ENCODE measurements at places on chromosomes 4 and X. TPM values are rescaled to one million over a fixed set of nuclear protein-coding genes. Genes with fewer than 3 reads are reported as not detected.

DNA sequence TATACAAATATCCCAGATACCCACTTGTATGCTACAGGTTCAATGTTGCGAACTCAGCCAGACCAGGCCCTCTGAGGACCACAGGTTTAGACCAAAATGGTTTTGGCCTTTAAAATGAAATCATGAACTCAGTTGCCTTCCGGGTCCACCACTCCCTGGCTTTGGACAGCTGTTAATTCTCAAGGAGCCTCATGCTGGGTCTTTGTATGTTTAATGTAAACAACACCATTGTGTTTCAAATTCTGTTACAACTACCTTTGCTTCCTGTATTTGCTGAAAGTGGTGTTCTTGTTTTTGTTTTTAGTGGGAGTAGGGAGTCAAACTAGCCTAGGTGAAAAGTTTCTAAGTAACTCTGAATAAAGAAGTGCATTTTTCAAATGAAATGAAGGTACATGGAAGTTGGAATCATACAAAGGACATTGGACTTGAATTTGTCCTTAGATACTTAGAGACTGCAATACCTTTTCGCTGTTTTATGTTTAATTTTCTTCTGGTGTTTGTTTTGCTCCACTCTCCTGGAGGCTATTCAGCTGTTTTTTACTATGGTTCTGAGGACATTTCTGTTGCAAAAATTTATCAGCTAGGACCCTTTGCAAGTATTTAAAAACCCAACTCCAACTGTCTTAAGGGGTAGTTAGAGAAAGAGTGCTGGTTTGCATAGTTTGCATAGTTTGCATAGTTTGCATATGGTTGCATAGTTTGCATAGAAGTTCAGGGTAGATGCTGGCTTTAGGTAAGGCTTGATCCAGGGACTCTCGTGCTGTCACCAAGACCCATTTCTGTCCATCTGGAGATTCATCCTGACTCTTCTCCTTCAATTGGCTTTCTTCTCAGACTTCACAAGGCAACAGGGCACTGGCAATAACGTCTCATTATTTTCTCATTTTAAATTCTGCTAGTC, 70.1 kb downstream of the MID1IP1 start:
- ATAC-seq = no peak

The LUZP4 gene
- total RNA-seq = not detected

The RNF128 gene
- total RNA-seq = 0.44 TPM

The STOX2 gene
- 21.8 TPM for total RNA-seq

DNA sequence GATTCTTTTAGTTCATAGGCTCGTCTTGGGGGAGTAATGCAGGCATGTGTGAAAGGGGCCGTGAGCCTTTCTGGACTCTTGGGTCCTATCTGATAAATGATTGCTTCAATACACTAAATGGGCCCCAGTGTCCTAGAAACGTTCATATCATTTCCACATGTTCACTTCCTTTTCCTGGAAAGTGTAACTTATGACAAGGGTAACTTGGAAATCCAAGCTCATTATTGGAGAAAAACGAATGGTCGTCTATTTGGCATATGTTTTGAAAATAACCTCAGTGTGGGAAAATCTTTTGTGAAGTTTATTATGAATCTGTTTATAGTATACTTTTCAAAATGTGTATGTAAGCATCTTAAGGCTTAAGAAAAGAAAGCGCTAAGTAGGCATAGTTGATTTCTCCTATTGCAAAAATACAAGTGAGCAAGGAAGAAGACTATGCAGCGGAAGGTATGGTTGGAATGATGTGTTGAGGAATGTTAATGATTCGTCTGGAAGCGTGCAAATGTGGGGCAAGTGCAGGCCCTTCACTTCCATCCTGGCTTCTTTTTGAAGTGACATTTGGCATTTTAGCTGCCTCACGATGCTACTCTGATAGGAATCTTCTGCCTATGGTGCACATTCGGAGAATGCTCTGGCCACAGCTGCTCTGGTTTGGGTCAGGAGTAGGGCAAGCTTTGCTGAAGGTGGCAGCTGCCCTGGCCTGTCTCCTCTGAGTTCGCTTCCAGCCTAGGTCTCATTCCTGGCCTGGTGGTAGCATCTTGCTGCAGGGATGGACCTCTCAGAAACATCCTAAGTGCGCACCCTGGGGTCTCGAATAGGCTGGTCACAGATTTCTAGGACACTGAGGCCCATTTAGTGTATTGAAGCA, 49.5 kb upstream of the STOX2 start:
- ATAC-seq = no peak

DNA sequence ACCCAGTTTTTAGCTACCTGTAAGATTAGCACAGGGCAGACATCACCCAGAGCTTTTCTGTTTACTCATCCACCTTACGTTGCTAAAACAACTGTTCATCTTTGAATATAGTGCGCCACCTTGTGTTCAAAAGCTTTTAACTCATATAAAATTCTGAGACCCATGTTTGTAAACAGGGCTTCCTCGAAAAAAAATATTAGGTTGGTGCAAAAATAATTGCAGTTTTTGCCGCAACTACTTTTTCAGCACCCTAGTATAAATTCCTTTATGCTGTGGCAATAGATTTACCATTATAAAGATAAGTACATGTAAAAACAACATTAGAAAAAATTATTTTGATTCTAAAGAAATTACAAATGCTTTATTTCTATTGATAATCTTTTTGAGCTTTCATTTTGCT, 147.9 kb downstream of the LRBA start:
- ATAC-seq = peak; percentile 79

- peak; percentile 69 for ATAC-seq
Observed at GRCh38 chrX:78619834-78620233, 39.3 kb downstream of the RTL3 start.

The LPAR4 gene
- total RNA-seq = 0.32 TPM

- no peak for ATAC-seq
Observed at GRCh38 chrX:18917831-18918230, 66.1 kb downstream of the PHKA2 start.

The HTN1 gene
- not detected for total RNA-seq

DNA sequence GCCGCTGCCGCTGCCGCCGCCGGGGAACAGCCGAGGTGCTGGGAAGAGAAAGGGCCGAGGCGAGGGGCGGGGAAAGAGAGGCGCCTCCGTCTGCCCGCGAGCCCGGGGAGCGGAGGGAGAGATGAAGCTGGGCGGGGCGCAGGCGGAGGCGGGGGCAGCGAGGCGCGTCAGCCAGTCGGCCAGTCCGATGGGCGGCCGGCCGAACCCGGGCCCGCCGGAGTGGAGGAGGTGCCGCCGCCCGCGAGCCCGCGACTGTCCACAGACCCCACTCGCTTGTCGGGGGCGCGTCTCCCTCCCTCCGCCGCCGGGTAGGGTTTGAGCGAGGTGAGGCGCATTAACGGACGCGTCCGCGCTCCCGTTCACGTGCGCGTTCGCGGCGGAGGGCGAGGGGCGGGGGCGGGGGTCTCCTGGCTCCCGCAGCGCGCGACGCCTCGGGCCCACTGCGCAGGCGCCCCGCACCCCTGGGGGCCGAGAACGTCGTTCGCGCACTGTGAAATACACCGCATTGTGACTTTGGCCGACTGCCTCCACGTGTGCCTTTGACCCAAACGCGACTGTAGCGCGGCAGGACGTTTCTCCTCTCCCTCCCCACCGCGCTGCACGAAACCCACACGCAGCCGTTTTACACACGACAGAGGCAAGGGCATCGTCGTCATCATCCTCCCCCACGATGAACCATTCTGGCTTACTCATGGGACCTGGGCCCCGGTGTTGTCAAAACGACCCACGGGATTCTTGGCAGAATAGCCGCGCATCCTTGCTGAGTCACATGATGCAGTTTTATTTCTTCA, at the start of gene NUDT11:
NUDT11 (minus strand) TSS at position 92 of the 791 bp plus-strand sequence. CDS start 148 bp downstream, outside the sequence.
- ATAC-seq = peak; percentile 91

The CPEB2 gene
- total RNA-seq = 14.2 TPM

The CYTL1 gene
- not detected for total RNA-seq

DNA sequence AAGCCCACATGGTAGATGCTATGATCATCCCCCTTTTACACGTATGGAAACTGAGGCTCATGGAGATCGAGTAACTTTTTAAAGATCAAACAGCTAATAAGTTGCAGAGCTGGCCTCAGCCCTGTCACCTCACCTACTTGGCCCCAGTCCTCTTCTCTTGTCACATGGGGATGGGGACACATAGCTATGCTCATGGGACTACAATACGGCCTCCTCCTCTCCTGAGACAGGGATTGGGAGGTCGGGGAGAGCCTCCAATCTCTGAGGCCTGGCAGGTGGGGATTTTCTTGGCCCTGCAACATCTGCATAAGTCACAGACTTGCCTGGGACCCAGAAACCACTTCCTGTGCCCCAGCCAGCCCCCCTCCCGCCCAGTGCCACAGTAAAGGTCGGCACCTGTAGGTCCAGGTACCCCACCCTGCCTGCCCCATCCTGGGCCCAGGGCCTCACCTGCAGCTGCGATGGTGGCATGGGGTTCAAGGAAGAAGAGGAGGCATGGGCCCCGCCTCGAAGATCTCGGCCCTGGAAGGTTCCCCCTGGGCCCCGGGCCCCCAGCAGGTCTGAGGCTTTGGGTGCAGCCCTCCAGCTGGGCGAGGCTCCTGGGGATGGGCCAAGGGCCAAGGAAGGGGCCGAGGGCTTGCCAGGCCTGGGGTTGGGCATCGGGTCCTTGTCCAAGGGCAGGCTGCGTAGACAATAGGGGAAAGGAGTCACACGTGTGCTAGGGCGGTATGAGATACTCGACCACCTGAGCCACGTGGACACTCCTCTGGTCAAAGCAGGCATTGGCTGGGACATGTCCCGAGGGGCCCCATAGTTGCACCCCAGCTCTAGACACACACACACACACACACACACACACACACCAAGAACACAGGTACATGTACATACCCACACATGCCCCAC, 6.4 kb downstream of the FOXP3 start:
- no peak for ATAC-seq

The PABPC1L2A gene
- 0.81 TPM for total RNA-seq

GRCh38 chrX:12921886-12922598, 15.6 kb downstream of the TLR8 start:
- ATAC-seq = no peak

DNA sequence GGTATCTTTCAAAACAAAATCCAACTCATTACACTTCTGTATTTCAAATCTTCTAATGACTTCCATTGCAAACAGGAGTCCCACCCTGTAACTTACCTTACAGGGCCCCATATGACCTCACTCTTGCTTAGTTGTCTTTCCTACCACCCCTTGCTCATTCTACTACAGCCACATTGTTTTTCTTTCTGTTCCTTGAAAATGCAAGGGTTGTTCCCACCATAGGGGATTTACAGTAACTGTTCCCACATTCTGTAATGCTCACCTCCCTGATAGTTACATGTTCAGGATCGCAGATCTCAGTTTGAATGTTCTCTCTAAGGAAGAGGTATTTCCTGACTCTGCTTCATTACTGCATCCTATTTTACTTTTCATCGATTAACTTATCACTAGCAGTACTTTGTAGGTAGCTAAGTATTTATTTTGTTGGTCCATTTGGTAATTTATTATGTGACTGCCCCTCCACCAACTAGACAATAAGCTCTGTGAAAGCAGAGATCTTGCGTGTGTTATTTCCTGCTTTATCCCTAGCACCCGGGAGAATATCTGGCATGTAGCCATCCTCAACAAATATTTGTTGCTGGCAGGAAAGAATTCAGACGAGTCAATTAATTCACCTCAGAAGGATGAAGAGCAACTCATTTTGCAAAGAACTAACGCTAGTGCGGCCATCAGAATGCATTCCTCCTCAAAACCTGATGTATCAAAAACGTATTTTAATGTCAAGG, 21.4 kb downstream of the MAOB start:
- no peak for ATAC-seq

GRCh38 chr4:38672074-38672396, 8.0 kb downstream of the KLF3 start:
- no peak for ATAC-seq

- ATAC-seq = no peak
Observed at GRCh38 chr4:1124818-1125217, 11.5 kb upstream of the RNF212 start.

DNA sequence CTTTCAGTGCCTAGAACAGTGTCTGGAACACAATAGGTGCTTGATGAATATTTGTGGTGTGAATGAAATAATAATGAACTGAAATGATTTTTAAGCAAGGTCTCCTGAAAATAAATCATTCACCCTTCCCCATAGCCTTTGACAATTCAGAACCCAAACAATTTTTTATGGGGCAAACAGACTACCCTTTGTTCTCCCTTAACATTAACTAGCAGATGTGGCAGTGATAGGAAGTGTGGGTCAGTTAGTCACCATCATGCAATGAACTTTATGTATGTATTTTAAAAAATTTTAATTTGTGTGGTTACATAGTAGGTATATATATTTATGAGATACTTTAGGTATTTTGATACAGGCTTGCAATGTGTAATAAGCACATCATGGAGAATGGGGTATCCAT, 27.2 kb upstream of the CD40LG start:
- no peak for ATAC-seq

The ABCG2 gene
- total RNA-seq = 0.33 TPM
